ENCODE measurements at places on chromosomes 12 and 14. TPM values are rescaled to one million over a fixed set of nuclear protein-coding genes. Genes with fewer than 3 reads are reported as not detected.
A peak's percentile ranks its signal among the peaks of the same experiment; 100 is the strongest.

Gene RNASE4
- total RNA-seq, result 137 TPM

Gene STYK1
- not detected for total RNA-seq

Gene PLEKHD1
- total RNA-seq, result not detected

Gene MAX
- total RNA-seq, result 49.8 TPM

Gene CLEC9A
- total RNA-seq, result 0.21 TPM

Gene DPPA3
- total RNA-seq, result not detected

Gene CLEC2B
- total RNA-seq, result 15.3 TPM

Gene ERP27
- total RNA-seq, result not detected

Gene LIMA1
- total RNA-seq, result 213 TPM

Gene TRPV4
- 3.0 TPM for total RNA-seq

- no peaks in the 10 kb centered on the region for H3K36me3 ChIP-seq
- no peaks in the 10 kb centered on the region for H3K27me3 ChIP-seq
- peak; percentile 99 for DNase-seq
Measured at GRCh38 chr14:44897041-44897844, 64.5 kb downstream of the KLHL28 start.

DNA sequence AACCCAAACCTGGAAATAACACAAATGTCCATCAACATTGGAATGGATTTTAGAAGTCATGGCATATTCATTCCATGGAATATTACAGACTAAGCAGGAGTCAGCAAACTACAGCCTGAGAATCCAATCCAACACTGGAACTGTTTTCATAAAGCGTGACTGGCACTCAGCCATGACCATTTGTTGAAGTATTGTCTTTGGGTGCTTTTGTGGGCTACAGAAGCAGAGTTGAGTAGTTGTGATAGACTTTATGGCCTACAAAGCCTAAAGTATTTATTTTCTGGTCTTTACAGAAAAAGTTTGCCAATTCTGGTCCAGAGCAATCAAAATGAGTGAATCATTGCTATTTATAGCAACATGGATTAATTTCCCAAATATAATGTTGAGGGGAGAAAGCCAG is 34.5 kb upstream of the FRS2 start:
- no peaks in the 10 kb centered on the region for H3K27me3 ChIP-seq
- DNase-seq, result no peak
- H3K4me1 ChIP-seq, result peaks cover 9% of the 10 kb centered on the region
- H3K36me3 ChIP-seq, result no peaks in the 10 kb centered on the region
- H3K27ac ChIP-seq, result peak overlapping the region; percentile 51

- no peak overlapping the region for H3K4me3 ChIP-seq
- no peaks in the 10 kb centered on the region for H3K27me3 ChIP-seq
- peak overlapping the region; percentile 74 for H3K27ac ChIP-seq
- no peak for DNase-seq
- H3K36me3 ChIP-seq, result no peaks in the 10 kb centered on the region
Measured at GRCh38 chr12:46390881-46391280, 18.3 kb upstream of the SLC38A2 start.

DNA sequence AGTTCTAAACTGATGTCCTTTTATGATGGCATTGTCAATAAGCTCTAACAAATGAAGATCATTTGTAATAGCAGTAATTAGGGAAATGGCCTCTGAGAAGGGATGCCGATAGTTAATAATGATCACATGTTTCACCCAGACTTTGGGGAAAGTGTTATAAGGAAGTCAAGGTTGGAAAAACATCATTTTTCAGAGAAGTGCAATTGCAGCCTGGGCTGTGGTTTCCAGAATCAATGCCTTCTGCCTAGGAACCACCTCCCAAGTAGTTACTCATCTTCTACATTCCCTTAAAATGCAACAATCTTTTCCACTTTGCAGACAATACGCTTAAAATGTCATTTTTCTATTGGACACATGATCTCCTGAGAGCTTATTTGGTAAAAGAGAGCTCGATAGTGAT is 879 bp downstream of the EDDM3A start:
- no peaks in the 10 kb centered on the region for H3K27me3 ChIP-seq
- no peak overlapping the region for H3K27ac ChIP-seq
- no peak for DNase-seq
- H3K4me1 ChIP-seq, result no peaks in the 10 kb centered on the region

GRCh38 chr12:97162173-97162572 is 255.1 kb downstream of the NEDD1 start:
- H3K27me3 ChIP-seq, result no peaks in the 10 kb centered on the region
- no peak overlapping the region for H3K4me3 ChIP-seq
- H3K4me1 ChIP-seq, result no peaks in the 10 kb centered on the region
- DNase-seq, result no peak
- H3K27ac ChIP-seq, result no peak overlapping the region

- H3K27ac ChIP-seq, result peak overlapping the region; percentile 92
- no peak for DNase-seq
- H3K36me3 ChIP-seq, result no peaks in the 10 kb centered on the region
- H3K4me1 ChIP-seq, result peaks cover 46% of the 10 kb centered on the region
Measured at GRCh38 chr14:104795781-104796686, 486 bp upstream of the AKT1 start.

DNA sequence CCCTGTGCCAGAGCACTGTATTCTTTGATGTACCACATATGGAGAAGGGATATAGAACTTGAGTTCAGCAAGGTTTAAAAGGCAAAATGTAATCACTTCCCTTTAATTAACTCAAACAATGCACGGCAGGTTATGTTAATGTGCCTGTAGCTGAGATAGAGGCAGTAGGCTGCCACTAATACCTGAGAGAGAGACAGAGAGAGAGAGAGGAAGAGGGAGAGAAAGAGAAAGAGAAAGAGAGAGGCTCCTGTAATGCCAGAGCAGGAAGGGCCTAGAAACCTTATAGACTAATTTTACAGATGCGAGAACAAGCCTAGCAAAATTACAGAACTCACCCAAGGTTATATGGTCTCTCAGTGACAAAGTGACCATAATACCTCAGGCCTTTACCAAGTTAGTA is 679.8 kb downstream of the NRXN3 start:
- H3K27me3 ChIP-seq, result no peaks in the 10 kb centered on the region
- no peak overlapping the region for H3K27ac ChIP-seq
- H3K4me3 ChIP-seq, result no peak overlapping the region
- DNase-seq, result no peak
- no peaks in the 10 kb centered on the region for H3K4me1 ChIP-seq
- H3K36me3 ChIP-seq, result no peaks in the 10 kb centered on the region

GRCh38 chr14:28163897-28164296 is 602.7 kb upstream of the FOXG1 start:
- no peaks in the 10 kb centered on the region for H3K4me1 ChIP-seq
- no peak for DNase-seq
- no peak overlapping the region for H3K27ac ChIP-seq
- no peaks in the 10 kb centered on the region for H3K36me3 ChIP-seq

- no peaks in the 10 kb centered on the region for H3K36me3 ChIP-seq
- H3K27me3 ChIP-seq, result no peaks in the 10 kb centered on the region
- no peak overlapping the region for H3K27ac ChIP-seq
- H3K4me3 ChIP-seq, result no peak overlapping the region
- H3K4me1 ChIP-seq, result no peaks in the 10 kb centered on the region
- no peak for DNase-seq
Measured at GRCh38 chr12:75172611-75173010, 37.0 kb downstream of the KCNC2 start.

- no peaks in the 10 kb centered on the region for H3K36me3 ChIP-seq
- H3K4me1 ChIP-seq, result no peaks in the 10 kb centered on the region
- no peaks in the 10 kb centered on the region for H3K27me3 ChIP-seq
- H3K4me3 ChIP-seq, result no peak overlapping the region
- DNase-seq, result no peak
- no peak overlapping the region for H3K27ac ChIP-seq
Measured at GRCh38 chr12:102438827-102439210, 41.5 kb downstream of the IGF1 start.

DNA sequence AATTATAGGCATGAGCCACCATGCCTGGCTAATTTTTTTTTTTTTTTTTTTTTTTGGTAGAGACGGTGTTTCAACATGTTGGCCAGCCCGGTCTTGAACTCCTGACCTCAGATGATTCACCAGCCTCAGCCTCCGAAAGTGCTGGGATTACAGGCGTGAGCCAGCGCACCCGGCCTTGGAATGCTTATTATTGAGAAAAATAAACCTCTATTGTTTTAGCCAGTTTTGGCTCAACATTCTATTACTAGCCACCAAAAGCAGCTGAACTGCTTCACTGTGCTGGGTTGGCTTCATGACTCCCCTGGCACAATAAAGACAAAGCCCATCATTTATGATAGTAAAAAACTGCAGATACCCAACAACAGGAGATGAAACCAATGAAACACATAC is 93.5 kb upstream of the CEP83 start:
- H3K4me1 ChIP-seq, result no peaks in the 10 kb centered on the region
- DNase-seq, result no peak
- no peak overlapping the region for H3K4me3 ChIP-seq
- no peaks in the 10 kb centered on the region for H3K27me3 ChIP-seq

DNA sequence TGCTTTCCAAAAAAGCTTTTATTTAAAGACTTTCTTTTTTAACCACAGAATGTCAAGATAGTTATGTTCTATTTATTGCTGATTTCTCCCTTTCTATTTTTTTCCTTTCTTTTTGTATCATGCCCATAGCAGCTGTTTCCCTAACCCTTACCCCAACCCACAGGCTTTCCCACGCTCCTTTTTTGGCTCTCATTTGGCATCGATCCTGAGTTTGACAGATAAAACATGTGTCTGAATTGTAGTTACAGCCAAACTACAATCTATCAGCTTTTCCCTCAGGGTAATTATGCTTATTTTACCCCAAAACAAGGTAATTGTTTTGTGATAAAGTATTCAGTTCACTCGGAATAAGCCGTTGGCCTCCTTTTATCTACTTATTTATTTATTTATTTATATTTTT is 46.7 kb downstream of the PDE3A start:
- no peak overlapping the region for H3K27ac ChIP-seq
- DNase-seq, result no peak
- no peaks in the 10 kb centered on the region for H3K27me3 ChIP-seq
- no peaks in the 10 kb centered on the region for H3K36me3 ChIP-seq
- no peak overlapping the region for H3K4me3 ChIP-seq
- no peaks in the 10 kb centered on the region for H3K4me1 ChIP-seq

GRCh38 chr14:56284641-56285040 is 166.4 kb downstream of the PELI2 start:
- no peaks in the 10 kb centered on the region for H3K27me3 ChIP-seq
- no peak overlapping the region for H3K4me3 ChIP-seq
- H3K27ac ChIP-seq, result no peak overlapping the region
- no peaks in the 10 kb centered on the region for H3K4me1 ChIP-seq

GRCh38 chr12:76176940-76177339 is 92.5 kb upstream of the NAP1L1 start:
- H3K4me1 ChIP-seq, result no peaks in the 10 kb centered on the region
- no peaks in the 10 kb centered on the region for H3K36me3 ChIP-seq
- no peaks in the 10 kb centered on the region for H3K27me3 ChIP-seq
- H3K27ac ChIP-seq, result no peak overlapping the region

- H3K4me1 ChIP-seq, result no peaks in the 10 kb centered on the region
- no peaks in the 10 kb centered on the region for H3K36me3 ChIP-seq
- no peak overlapping the region for H3K27ac ChIP-seq
- H3K27me3 ChIP-seq, result no peaks in the 10 kb centered on the region
- no peak for DNase-seq
Measured at GRCh38 chr14:101318271-101318670, 243.0 kb upstream of the DIO3 start.

GRCh38 chr12:47773062-47773857 is at the start of gene SLC48A1:
TSS of gene SLC48A1 (plus strand) at chr12:47773238. CDS start at chr12:47773305, 67 bp downstream.
- DNase-seq, result peak; percentile 43
- peak within 1 kb of the TSS; percentile 77 for H3K4me3 ChIP-seq
- peaks cover 43% of the 10 kb centered on the region for H3K4me1 ChIP-seq
- H3K36me3 ChIP-seq, result no peaks in the 10 kb centered on the region
- peak within 1 kb of the TSS; percentile 87 for H3K27ac ChIP-seq
- no peaks in the 10 kb centered on the region for H3K27me3 ChIP-seq

DNA sequence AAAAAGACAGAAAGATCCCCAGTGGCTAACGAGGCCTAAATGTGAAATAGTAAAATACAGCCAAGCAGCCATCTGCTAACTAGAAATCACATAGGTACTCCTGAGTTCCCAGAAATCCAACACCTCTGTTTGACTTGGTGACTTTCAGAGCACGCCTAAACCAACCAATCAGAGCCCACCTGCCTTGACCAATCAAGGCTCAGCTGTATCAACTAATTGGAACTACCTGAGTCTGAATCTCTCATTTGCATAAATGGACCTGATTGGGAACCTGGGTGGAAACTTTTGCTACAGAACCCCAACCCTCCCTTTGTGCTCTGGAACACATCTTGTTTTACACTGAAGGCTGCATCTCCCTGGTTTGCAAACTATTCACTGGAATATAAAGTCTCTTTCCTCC is 5.1 kb upstream of the TCL1B start:
- no peaks in the 10 kb centered on the region for H3K4me1 ChIP-seq
- no peaks in the 10 kb centered on the region for H3K27me3 ChIP-seq
- no peak overlapping the region for H3K27ac ChIP-seq
- no peak for DNase-seq
- no peak overlapping the region for H3K4me3 ChIP-seq
- H3K36me3 ChIP-seq, result no peaks in the 10 kb centered on the region

GRCh38 chr14:59371771-59372170 is 93.4 kb downstream of the GPR135 start:
- no peak overlapping the region for H3K27ac ChIP-seq
- no peaks in the 10 kb centered on the region for H3K27me3 ChIP-seq
- H3K4me3 ChIP-seq, result no peak overlapping the region
- peaks cover 21% of the 10 kb centered on the region for H3K36me3 ChIP-seq

GRCh38 chr12:124094733-124095132 is 121.7 kb downstream of the ZNF664 start:
- no peaks in the 10 kb centered on the region for H3K27me3 ChIP-seq
- H3K36me3 ChIP-seq, result no peaks in the 10 kb centered on the region
- DNase-seq, result no peak
- H3K4me1 ChIP-seq, result no peaks in the 10 kb centered on the region
- no peak overlapping the region for H3K27ac ChIP-seq
- no peak overlapping the region for H3K4me3 ChIP-seq

- DNase-seq, result no peak
- no peaks in the 10 kb centered on the region for H3K36me3 ChIP-seq
- no peak overlapping the region for H3K27ac ChIP-seq
Measured at GRCh38 chr12:125125271-125125670, 60.0 kb downstream of the AACS start.

DNA sequence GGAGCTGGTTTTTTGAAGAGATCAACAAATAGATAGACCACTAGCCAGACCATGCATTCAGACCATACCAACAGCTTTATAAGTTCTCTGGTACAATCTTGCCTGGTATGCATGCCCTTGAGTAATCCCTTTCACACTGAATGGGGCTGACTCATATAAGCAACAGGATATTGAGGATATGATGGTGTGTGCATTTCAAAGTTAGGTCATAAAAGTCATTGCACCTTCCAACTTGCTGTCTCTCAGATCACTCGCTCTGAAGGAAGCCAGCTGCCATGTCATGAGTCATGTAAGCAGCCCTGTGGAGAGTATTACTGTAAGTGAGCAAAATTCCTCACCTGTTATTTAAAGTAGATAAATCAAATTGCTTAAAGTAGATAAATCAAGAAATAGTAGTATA is 45.0 kb upstream of the OR6J1 start:
- no peak overlapping the region for H3K27ac ChIP-seq
- no peaks in the 10 kb centered on the region for H3K36me3 ChIP-seq
- no peak for DNase-seq
- no peaks in the 10 kb centered on the region for H3K4me1 ChIP-seq
- H3K4me3 ChIP-seq, result no peak overlapping the region

- no peak overlapping the region for H3K27ac ChIP-seq
- H3K27me3 ChIP-seq, result no peaks in the 10 kb centered on the region
- peaks cover 5% of the 10 kb centered on the region for H3K36me3 ChIP-seq
- H3K4me1 ChIP-seq, result no peaks in the 10 kb centered on the region
- no peak for DNase-seq
Measured at GRCh38 chr14:103430358-103430757, 45.1 kb downstream of the MARK3 start.

All from tibial nerve (tissue), 4 donors.